T-helper 2 cell treated with Interferon-gamma antibody and Interleukin-4, amounts not matched to agents 5 μg/mL and 100 μg/mL, for 36 hours (primary cell): ENCODE measurements at places on chromosomes 7 and 10.

DNA sequence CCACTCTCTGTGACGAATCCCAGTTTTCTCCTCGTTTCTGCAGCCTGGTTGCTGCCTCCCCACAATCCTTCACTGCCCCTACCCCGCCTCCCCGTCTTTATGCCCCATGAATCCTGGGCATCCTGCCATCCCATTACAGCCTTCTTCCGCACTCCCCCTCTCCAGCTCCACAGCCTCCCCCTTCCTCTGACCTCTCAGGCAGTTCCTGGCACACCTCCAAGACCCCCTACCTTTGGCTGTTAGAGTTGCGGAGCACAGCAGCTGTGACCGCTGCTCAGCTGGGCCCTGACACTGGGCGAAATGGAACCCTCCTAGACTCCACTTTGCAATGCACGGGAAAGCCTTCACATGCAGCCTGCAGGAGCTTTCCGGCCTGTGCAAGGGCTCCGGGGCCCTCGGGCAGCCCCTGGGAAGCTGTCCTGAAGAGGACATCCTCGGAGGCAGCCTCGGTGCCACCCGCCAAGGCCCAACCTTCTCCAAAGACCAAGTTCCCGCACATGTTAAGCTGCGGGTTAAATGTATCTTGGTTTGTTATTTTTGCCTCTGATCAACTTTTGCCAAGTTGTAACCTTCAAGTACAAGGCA, 400.7 kb upstream of the MKI67 start:
- no peak for DNase-seq

DNA sequence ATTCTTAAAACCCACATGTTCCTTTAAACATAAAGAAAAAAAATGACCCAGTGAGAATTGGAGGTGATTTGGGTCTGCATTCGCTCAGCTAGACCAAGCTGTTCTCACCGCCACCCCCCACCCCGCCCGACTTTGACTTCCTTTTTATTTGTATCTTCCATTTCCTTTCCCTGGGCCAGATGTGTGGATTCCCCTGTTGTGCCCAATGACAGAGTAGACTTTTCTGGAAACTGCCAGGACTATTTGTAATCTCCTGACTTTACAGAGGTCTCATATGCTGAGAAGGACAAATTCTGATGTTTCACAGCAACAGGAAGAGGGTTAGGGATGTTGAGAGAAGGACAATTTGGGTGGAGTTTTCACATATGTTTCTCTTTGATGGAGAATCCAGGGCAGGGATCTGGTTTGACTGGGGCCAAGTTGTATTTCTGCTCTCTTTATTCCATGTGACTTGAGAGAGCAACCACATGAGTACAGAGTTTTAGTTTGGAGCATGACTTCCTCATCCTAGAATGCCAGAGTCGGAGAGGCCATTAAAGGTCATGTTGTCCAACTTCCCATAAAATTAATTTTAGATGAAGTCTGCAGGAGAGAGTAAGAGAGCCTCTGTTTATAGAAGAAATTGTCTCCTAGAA, 1023.2 kb downstream of the LRMDA start:
- DNase-seq, result no peak

DNA sequence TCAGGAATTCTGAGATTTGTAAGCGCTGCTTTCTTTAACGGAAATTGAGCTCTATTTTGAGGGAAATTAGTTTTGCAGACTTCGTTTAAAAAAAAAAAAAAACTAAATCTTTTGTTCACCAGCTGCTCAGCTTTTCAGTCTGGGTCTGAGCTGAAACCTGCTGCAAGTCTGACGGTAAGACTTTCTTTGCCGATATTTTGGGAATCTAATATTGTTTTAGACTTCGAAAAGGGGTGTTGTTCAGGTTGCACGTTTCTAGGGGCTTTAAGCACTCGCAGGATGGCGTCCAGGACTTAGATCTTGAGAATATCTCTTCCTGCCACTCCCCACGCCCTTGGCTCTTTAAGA, 1.8 kb upstream of the MEOX2 start:
- DNase-seq, result no peak

DNA sequence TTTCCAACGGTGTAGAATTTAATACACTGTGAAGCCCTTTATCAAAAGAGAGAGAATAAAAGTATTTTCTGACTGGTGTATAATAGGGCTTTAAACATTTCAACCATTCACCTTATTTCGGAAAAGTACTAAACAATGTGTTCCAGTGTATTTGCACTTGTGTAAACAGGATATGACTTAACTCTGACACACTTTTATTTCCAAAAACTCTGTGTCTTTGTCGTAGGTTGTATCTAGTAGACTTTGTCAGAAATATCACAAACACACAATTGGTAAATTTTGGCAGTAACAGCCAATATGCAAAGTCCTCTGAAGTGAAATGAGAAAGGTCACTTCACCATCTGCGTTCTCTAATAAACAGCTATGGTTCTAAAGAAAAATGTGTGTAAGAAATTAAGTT, 10.3 kb upstream of the TSPAN13 start:
- DNase-seq, result no peak

DNA sequence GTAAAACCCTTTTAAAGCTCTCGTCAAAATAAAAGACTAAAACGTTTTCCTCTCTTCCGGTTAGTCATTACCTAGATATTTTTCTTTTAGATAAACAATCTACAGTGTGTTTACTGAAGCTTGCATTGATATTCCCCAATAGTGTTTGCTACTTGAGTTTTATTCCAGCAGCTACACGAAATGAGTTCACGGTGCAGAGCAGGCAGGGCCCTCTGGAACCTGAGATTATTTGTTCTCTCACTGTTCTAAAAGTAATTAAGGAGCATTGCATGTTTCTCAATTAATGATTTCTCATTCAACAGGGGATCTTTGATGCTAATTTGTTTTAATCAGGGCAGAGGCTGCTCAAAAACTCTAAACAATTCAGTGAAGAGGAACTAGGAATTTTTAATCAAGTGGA, 319.7 kb downstream of the GFRA1 start:
- no peak for DNase-seq

DNA sequence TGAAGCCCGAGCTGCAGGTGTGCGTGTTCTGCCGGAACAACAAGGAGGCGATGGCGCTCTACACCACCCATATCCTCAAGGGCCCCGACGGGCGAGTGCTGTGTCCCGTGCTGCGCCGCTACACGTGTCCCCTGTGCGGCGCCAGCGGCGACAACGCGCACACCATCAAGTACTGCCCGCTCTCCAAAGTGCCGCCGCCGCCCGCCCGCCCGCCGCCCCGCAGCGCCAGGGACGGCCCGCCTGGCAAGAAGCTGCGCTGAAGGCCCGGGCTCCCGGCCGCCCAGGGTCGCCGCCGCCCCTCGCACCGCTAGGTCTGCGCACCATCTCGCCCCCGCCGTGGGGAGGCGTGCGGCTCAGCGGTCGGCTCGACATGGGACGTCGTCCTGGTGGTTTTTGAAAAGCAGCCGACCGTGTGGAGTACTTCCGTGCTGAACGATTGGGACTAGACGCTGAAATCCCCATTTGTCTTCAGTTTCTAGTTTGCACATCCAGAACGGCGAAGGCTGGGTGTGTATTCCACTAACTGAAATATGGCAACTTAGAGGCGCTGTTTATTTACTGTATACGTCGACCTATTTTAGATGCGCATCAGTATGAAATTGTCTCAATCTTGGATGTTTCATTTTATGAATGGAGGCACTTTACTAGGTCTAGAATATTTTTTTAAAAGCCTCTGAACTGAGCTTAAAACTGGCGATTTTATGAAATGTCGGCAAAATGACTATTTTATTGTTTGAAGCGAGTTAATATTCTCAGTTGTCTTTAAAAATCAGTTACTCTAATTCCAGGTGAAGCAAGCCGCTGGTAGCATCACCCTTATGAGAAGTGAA, 1.1 kb downstream of the NANOS1 start:
- DNase-seq, result peak; percentile 53

- no peak for DNase-seq
Measured at GRCh38 chr10:77620731-77621130, 16.9 kb downstream of the KCNMA1 start.

DNA sequence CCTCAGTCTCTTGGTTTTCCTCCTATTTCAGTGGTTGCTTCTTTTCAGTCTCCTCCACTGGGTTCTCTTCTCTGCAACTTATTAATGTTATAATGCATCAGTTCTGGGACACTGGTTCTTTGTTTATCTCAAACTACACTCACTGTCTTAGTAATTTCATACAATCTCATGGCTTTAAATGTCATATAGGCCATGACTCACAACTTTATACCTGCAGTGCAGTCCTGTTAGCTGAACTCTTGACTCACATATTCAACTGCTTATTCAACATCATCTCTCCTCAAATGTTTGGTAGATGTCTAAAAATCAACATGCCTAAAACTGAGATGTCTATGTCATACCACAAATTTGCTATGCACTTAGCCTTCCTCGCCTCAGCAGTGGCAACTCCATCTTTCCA, 101.2 kb upstream of the PALS2 start:
- no peak for DNase-seq

GRCh38 chr7:104836976-104837375, 177.0 kb upstream of the KMT2E start:
- DNase-seq, result no peak

GRCh38 chr7:143389316-143390103, 8.4 kb downstream of the ZYX start:
- no peak for DNase-seq

GRCh38 chr7:98075801-98076200, 30.9 kb upstream of the LMTK2 start:
- no peak for DNase-seq

DNA sequence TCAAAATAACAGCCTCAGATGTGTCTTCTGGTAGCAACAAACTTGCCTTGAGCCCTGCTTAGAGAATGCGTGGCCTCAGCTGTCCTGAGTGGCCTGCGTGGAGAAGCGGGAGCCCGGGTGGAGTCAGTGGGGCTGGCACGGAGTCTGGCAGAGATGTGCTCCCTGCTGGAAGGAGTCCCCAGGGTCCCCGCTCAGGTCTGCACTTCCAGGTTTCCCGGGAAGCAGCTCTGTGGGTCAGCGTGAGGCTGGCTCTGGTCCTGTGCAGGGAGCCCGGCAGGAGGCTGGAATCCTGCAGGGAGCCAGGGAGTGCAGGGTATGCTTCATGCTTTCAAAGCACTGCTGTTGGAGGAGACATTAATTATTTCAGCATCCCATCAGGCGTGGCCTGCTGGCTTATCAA, 10.1 kb downstream of the CPSF4 start:
- DNase-seq, result no peak

- DNase-seq, result no peak
Measured at GRCh38 chr10:1198453-1199344, 142.5 kb downstream of the WDR37 start.

- DNase-seq, result no peak
Measured at GRCh38 chr10:119705434-119705831, 20.4 kb upstream of the INPP5F start.

DNA sequence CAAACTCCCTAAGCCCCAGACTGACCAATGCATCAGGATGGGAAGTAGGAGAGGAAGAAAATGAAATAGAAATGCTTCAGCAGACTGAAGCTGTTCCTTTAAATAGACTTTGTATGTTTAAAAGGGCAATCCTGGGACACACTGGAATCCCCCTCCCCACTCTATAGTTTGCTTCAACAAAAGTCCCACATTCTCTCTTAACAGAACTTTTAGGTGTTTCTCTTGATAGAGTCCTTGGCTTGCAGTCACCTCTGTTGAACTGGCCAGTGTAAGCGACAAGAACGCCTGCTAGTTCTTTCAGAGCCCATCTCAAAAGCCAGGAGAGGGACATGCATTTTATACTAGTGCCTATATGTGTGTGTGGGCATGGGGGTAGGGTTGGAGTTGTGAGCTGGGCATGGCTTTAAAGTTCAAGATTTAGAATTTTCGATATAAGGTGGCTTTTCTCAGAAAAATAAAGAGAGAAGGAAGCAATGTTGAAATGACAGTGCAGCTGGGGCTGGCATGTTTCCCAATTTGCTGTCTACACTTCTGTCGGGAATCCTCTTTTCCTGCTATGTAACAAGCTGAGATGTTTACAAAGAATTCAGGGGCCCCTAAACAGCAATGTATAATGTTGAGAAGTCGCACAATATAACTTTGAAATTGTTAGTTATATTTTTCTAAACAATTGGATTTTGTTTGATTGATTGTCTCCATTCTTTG, 2.1 kb downstream of the TBX20 start:
- no peak for DNase-seq

GRCh38 chr10:107141524-107142061, 22.9 kb downstream of the SORCS1 start:
- no peak for DNase-seq

DNA sequence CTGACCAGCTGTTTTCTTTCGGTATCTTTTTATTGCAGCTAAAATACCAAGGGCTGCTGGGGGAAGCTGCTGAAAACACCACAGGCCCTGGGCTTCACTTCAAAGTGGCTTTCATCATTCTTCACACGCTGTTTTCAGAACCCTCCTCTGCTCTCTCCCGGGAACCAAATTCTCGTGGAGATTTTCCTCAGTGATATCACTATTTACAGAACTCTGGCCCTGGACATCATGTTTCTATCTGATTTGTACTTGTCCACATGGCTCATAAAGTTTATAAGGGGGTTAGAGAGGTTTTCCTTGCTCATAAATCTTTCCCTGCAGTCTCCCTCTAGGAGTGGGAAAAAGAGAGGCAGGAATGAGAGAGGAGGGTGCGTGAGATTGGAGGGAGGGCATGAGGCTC, 177.4 kb upstream of the NPVF start:
- no peak for DNase-seq

DNA sequence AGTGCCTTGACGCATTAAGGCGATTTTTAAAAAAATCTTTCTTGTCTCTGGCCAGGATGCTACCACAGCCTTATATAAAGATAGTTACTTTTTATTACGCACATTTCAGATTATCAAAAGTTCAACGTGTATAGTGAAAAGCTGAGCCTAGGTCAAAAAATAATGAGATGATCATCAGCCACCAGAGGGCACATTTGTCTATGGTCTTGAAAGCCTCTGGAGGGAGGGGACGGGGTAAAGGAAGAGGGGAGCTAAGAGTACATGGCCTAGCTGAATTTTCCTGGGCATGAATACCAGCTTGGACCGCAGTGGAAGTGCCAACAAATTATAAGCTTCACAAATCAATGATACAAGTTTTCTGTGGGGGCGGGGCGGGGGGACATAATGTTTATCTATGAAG, 285.9 kb upstream of the SMIM30 start:
- no peak for DNase-seq

DNA sequence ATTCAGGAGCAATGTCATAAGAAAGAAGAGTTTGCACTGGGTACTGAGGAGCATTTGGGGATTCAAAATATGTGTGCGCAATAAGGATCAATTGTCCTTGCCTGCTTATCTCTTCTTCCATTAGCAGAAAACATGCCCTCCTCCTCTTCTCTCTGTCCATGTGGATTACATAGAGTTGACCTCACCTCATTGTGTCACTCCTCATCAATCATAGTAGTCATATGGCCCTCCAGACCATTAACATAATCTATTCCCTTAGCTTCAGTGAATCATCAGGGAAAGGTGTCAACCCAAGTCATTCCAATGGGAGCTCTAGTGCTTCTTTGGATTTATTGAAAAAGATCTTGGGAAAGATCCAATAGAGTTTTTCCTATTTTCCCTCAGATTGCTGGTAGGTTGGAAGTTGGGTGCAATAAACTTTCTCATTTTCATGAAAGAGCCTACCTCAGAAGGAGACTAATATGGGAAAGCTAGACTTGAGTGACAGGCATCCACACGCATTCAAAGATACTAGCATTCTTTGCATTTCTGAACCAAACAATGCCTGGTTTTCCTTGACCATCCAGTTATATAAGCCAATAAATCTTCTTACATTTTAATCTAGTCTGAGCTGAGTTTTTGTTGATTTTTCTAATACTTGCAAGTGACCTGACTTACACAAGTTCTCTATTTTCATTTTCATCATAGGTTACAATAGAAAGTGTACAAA, 71.5 kb upstream of the FAM13C start:
- no peak for DNase-seq

- DNase-seq, result peak; percentile 59
Measured at GRCh38 chr7:101126651-101127459, at the start of gene SERPINE1. Gene SERPINE1, plus strand, starts transcription at chr7:101127104. Its CDS starts 1,290 bp downstream, at chr7:101128394.
